ENCODE measurements at places on chromosomes 16 and 17. TPM values are rescaled to one million over a fixed set of nuclear protein-coding genes. Genes with fewer than 3 reads are reported as not detected.
A peak's percentile ranks its signal among the peaks of the same experiment; 100 is the strongest.

DNA sequence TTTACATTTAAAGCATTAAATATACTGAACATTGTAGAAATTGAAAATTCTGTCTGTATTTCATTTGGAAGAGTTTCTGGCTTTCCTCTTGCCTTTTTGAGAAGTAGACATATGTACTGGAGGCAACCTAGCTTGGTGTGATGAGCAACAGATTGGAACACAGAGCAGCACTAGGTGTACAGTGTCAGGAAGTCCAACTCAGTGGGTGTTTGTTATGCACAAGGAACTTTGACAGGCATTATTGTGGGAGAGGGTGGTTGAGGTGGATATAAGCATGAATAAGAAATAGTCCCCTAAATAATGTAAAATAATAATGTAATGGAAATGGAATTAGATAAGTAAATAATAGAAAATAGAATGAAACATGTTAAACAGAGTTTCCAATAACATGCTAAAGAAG, 58.1 kb downstream of the PPM1E start:
- no peak for DNase-seq

DNA sequence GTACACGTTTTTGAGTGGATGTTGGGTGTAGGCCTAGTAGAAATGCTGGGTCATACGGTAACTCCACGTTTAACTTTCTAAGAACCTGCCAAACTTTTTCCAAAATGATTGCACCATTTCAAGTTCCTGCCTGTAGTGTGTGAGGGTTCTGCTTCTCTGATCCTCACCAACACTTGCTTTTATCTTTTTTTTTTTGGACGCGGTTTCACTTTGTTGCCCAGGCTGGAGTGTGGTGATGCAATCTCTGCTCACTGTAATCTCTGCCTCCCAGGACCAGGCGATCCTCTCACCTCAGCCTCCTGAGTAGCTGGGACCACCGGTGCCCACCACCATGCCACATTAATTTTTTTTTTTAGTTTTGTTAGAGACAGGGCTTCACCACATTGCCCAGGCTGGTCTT, 23.5 kb downstream of the ZNF750 start:
- no peak for DNase-seq

GRCh38 chr17:78401891-78402290, 23.4 kb downstream of the PGS1 start:
- DNase-seq = no peak

- DNase-seq = no peak
These were observed 68.7 kb upstream of the MARCHF10 start for GRCh38 chr17:62876673-62877405.

GRCh38 chr17:64252831-64253230, 10.2 kb downstream of the TEX2 start:
- no peak for DNase-seq

DNA sequence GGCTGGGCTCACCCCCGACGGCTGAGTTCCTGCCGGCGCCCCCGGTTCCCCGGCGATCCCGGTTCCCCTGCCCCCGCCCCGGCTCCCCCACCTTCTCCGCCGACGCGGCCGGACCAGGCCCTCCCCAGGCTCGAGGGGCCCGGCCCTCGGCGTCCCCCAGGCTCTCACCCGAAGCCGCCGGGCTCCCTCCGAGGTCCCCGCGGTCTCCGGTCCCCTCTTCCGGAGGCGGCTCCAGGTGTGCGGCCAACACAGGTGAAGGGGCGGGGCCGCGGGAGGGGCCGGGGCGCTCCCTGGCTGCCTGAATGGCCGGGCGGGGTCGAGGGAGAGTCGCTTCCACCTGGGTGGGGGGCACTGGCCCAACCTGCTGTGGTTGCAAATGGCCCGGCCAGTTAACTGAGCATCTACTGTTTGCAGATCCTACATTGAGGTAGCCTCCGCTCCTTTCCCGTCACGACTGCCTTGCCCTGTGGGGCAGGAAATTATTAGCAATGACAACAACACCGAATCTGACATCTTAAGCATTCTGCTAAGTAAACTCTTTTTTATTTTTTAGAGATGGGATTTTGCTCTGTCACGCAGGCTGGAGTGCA, at the start of gene BICDL2:
Gene BICDL2, minus strand, starts transcription at position 219 of the 590 bp plus-strand sequence. CDS start 1,448 bp downstream, outside the sequence.
- no peak for DNase-seq

- DNase-seq = no peak
These were observed 230.0 kb downstream of the NTN1 start for GRCh38 chr17:9251273-9251672.

GRCh38 chr17:48612854-48613691, 2.0 kb downstream of the HOXB8 start:
- DNase-seq = peak; percentile 57

GRCh38 chr17:33674685-33675084, 381.6 kb upstream of the ASIC2 start:
- DNase-seq = no peak

DNA sequence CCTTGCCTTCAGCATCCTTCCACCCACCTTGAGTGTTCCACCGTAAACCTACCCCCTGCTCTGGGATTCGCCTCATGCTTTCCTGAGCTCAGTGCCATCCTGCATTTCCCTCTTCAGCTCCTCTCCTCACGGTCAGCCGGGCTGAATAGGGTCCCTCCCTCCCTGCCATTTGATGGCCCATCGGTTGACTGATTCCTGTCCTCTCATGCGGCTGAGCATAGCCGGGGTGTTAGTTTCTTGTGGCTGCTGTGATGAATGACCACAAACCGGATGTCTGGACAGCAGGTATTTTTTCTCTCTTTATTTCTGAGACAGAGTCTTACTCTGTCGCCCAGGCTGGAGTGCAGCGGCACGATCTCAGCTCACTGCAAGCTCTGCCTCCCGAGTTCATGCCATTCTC, 44.1 kb upstream of the MGAT5B start:
- no peak for DNase-seq

DNA sequence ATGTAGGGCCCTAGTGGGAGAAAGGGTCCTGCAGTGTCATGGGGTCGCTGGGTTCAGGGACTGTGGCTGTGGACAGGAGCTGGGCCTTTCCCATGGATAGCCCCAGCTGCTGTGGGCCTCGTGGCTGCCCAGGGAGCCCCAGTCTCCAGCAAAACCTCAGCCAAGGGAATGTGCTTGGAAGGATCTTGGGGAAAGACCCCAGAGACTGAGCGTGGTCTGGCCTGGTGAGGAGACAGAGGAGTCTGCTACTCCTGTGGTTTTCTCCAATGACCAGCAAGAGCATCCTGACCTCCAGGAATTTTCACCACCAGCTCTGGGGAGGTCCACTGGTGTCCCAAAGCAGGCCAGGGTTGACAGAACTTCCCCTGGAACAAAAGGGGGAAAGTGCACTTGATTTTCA, 42.3 kb downstream of the RNF112 start:
- no peak for DNase-seq

DNA sequence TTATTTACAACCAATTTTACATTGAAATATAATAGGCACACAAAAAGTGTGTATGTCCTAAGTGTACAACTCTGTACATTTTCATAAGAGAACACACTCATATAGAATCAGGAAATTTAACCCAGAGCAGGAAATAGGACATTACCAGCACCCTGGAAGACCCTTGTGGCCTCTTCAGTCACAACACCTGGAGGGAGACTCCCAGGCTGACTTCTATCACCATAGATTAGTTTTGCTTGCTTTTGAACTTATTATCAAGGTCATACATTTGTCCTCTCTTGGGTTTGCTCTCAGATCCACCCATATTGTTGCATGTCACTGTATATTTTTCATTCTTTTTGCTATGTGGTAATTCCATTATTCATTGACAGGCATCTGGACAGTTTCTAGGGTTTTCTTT, 5.8 kb downstream of the RIPOR1 start:
- no peak for DNase-seq

GRCh38 chr16:16182918-16183317, 40.4 kb downstream of the ABCC6 start:
- DNase-seq = no peak

GRCh38 chr16:1712791-1713261, 6.8 kb downstream of the MAPK8IP3 start:
- DNase-seq = no peak

The CES2 gene
- total RNA-seq = 34.7 TPM

The CCL18 gene
- total RNA-seq = not detected

The COPRS gene
- 28.8 TPM for total RNA-seq

The KRT28 gene
- not detected for total RNA-seq

The ANKRD40CL gene
- 0.42 TPM for total RNA-seq

The KRT33A gene
- not detected for total RNA-seq

The HIC1 gene
- total RNA-seq = 9.3 TPM

The RDM1 gene
- not detected for total RNA-seq

All from activated B cell treated with CpG ODN at 0.5 μM for 24 hours (primary cell).